ENCODE measurements at places on chromosomes 4 and X.
A peak's percentile ranks its signal among the peaks of the same experiment; 100 is the strongest.

- no peak for DNase-seq
Observed at GRCh38 chr4:41683326-41683725, 65.2 kb downstream of the PHOX2B start.

DNA sequence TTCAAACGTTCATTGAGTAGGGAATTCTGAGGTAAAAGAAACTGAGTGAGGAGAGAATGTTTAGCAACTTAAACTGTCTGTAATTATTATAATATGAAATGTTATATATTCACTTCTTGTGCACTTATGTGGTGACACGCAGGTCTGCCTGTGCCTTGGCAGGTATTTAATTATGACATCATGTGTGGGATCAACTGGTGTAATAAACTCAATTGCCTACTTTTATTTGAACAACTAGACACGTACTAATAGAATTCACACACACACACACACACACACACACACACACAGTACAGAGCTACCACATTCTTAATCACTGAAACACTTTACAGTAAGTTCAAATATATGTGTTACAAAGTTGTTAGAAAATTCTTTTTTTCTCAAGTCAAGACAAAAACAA is 20.7 kb upstream of the SLC25A31 start:
- DNase-seq: no peak

DNA sequence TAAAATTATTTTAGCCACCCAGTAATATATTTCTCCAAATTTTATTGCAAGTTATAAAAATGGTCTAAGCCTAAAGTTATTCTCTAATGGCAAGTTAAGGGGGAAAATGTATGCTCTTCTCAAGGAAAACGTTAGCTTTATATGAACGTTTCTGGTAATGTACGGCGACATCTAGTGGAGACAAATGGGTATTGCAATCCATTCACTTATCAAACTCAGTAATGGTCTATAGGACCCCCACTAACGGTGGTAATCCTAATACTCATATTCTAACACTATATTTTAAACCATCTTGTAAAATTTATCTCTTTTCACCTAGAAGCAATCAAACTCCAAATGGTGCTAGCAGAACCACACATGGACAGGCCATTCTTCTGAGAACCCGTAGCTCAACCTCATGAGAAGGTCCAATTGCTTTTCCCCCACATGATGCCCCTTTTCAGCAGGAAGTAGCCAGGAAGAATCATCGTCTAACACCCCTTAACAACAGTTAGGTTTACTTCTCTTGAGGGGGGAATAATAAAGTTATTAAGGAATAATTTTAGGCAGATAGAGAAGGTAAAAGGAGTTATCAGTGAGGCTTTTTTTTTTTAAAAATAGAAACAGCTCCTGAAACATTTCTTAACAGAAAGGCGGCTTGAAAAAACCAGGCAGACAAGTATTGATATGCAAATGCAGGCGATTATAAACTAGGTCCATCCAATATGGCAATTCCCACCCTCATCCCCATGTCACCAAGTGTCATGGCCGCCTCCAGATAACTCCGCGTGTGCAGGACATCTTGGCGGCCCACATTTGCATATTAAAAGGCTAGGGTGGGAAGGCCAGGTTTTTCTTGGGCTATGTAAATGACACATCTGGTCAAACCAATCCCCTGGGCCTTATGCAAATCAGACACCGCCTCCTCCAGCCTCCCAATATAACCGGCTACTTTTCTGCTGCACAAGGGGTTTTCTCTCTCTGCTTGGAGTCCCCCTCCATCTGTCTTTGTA is 35.0 kb downstream of the NUDT11 start:
- DNase-seq: peak; percentile 8

- no peak for DNase-seq
Observed at GRCh38 chrX:14712096-14712495, 160.8 kb downstream of the FANCB start.

- no peak for DNase-seq
Observed at GRCh38 chrX:78321809-78322208, 5.6 kb downstream of the CYSLTR1 start.
